ENCODE measurements at places on chromosomes 16 and 17.
A peak's percentile ranks its signal among the peaks of the same experiment; 100 is the strongest.

DNA sequence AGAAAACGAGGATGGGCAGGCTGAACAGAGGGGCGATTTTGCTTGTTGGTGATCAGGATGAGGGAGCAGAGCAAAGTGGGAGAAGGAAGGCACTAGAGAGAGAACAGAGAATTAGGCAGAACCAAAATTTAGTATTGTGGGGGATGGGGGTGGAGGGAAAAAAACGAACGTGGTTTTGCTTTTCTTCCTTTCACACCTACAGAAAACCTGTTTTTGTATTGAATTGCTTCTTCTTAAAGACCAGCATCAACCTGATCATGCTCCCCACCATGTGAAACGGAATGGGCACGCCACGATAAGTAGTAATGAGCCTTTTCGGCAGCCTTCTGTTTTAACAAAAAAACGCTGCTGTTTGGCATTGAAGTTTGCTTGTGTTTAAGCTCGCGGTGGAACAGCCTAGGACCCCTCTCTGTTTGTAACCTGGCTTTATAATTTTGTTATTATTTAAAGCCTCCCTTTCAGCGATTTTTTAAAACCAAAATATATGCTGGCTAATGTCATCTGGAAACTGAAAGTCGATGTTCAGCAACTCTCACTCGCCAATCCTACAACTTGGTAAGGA is 36.8 kb downstream of the ERCC4 start:
- DNase-seq = no peak

DNA sequence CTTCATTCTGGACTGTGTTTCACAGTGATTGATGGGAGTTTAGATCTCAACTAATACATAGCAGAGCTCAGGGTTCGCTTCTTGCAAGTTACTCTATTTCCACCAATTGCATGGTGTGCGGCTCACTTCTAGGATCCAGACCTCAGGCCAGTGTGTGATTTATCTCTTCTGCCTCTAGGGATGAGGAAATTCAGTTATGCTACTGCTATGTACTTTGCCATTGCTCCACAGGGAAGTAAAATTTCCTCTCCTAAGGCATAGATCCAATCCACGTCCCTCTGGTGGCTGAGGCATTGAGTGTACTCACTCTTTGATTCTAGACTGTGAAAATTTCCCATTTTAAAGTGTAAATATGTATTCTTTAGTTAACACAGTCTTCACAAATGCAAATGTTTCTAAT is 214.1 kb downstream of the HS3ST3B1 start:
- DNase-seq = no peak

- no peak for DNase-seq
Measured at GRCh38 chr17:5770441-5771270, 186.3 kb upstream of the NLRP1 start.

DNA sequence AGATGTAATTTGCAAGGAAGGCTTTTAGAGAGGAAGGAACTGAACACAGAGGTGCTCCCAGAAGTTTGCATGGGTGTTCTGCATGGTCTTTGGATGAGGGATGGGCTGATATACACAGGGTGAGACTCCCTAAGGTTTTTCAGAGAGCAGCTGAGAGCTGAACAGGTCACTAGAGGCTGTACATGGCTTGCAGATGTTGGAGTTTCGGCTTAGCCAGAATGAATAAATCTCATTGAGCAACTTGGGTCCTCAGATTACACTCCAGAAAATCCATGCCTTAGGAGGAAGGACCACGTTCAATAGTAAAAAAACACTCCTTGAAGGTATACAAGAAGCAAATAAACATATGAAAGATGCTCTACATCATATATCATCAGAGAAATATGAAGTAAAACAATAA is 7.5 kb upstream of the ITGB3 start:
- no peak for DNase-seq

DNA sequence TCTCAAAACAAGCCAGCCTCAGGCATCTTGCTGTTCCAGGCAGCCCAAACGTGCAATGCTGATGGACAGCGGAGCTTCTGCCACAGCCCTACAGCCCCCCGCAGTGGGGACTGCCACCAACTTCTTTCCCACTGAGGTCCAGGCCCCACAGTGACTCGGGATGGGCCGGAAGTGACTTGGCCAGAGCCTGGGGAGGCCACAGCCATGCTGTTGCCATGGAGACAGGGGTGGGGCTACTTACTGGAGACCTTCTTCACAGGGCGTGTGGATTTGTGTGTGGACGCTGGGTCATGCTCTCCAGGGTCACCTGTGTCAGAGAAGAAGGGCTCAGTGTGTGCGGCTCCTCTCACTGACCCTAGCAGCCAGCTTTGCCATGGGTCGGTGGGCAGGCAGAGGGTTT is 15.0 kb downstream of the TRIM25 start:
- DNase-seq = no peak

DNA sequence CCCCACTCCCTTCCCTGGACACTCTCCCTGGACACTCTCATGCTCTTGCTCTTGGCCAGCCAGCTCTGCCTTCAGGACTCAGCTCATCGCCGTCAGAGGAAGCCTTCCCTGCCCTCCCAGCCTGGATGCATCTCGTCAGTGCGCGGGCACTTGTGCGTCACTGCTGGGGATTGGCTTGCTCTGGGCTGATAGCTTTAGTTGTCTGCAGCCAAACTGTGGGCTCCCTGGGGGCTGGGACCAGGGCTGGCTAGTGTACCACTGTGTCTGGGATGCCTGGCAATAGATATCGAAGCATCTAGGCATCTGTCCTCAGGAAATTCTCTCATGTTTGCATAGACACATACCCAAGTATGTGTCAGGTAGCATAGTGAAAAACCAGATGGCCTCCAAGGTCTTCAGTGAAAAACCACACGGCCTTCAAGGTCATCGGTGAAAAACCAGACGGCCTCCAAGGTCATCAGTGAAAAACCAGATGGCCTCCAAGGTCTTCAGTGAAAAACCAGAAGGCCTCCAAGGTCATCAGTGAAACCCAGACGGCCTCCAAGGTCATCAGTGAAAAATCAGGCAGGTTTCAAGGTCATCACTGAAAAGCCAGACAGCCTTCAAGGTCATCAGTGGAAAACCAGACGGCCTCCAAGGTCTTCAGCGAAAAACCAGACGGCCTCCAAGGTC is 72.0 kb downstream of the CMIP start:
- no peak for DNase-seq

DNA sequence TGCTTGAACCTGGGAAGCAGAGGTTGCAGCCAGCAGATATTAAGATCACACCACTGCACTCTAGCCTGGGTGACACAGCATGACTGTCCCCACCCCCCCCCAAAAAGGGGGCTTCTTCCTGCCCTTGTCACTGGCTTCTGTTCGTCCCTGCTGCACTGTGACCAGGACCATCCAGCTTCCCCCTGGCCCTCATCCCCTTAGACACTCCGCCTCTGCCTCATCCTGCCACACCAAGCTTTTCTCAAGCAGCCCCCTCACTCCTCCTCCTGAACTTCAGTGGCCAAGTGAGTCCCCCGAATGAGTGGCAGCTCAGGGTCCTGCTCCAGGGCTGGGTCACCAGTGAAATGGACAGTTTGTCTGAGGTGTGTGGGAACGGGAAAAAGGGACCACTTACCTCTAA is 177.3 kb downstream of the CPPED1 start:
- no peak for DNase-seq

DNA sequence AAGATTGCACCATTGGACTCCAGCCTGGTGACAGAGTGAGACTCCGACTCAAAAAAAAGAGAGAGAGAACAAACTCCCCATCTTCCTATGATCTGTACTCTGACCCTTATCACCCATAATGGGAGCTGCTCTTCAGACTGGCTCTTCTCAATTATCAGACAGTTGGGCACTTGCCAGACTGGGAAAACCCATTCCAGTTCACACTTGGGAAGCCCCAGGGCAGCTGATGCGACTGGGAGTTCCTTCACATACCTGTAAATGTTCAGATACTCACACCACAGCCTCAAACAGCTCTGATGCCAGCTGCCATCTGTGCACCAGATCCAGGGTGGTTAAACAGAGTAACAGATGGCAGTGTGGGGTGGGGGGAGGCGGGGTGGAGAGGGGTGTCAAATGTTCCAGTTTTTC is 23.8 kb upstream of the TMEM101 start:
- no peak for DNase-seq

DNA sequence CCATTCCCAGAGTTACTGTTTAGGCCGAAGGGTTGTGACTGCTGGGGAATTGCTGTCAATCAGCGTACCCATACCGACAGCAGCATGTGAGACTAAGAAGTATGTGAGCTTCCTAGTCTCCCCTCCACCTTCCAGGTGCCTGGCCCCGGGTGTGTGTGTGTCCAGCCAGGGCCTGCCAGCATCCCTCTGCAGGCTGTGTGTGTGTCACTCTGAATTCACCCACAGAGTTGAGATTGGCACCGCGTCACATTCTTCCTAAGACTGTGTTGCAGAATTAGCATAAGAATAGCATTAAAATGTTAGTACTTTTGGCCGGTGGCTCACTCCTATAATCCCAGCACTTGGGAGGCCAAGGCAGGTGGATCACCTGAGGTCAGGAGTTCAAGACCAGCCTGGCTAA is 31.8 kb downstream of the PRMT7 start:
- no peak for DNase-seq

GRCh38 chr17:61338000-61338798 is 61.4 kb upstream of the TBX2 start:
- DNase-seq = no peak

DNA sequence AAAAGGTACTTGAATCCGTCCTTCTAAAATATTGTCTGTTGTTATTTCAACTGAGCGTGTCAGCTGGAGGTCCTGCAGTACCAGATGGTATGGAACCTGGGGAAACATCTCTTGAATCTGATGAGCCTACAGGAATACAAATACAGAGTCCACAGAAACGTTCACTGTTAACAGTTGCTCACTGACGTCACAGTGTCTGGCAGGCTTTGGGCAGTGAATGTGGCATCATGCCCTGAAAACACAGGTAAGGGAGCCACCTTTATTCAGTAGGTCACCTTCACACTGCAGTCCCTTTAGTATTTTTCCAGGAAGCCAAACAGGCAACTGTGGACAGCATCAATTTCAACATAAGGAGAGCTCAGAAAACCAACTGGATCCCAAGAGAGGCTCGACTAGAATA is 56.1 kb downstream of the AMFR start:
- no peak for DNase-seq

DNA sequence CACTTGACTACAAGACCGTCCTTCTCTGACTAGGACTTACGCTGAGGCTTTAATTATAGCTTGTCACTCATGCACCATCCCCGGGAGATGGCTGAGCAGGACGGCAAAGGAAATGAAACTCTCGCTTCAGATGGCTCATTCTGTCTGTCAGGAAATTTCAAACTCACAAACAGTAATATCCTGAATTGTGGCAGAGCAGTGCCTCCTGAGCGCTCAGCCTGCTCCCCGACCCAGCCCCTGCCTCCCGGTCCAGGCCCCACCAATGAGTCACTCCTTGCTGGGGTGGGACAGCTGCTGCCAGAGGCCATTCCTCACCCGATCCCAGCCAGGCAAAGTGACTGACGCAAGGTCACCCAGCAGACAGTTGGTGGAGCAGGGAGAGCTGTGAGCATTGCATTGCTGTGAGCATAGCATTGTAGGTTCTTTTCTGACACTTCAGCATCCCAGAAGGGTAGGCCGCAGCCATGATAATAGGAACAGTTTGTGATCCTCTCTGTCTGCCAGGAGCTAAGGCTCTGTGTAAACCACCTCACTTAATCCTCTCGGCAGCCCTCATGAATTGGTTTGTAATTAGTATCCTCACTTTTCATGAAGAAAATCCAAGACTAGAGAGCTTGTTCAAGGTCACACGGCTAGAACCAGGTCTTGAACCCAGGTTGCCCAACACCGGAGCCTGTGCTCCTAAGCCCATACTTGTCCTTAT is 20.9 kb downstream of the CCDC182 start:
- no peak for DNase-seq

GRCh38 chr16:90083139-90083538 is 6.0 kb upstream of the PRDM7 start:
- no peak for DNase-seq

DNA sequence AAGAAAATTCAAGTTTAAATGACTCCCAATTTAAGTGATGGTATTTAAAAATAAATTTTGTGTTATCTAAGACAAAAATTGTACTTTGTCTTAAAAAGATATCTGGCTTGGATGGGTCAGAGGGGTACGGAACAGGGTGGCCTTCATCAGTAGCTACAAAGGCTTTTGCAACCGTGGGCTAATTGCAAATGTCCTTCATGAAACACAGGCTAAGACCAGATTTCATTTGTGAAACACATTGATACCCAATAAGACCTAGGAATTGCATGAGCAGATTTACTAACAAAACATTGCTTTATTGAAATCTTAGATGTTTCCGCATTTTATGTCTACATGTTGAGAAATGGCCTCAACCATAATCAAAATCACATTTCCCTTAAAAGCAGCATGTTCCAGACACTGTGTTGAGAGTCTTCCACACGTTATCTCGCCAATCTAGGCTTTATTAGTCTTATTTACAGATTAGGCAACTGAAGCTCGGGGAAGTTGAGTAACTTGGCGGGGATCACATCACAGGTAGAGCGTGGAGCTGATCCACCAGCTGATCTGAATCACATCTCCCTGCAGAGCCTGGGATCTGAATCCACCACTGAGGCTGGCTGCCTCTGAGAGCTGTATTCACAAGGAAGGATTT is 21.8 kb downstream of the FBXO39 start:
- no peak for DNase-seq

DNA sequence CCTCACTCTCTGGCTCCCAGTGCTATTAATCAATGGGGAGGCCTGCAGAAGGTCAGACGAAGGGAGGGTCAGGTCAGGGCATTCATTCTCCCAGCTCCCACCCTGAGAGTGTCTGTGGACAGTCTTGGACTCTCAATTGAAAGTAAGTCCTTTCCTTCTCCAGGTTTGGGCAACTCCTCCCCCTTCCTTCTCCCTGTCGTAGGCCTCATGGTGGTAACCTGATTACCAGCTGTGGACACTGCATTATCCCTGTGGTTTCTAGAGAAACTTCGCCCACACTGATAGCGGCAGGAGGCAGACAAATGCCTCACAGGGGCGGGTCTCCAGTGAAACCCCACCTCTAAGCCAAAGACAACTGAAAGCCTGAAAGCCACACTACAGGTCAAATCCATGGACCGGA is 57.7 kb upstream of the SLC25A19 start:
- peak; percentile 31 for DNase-seq

DNA sequence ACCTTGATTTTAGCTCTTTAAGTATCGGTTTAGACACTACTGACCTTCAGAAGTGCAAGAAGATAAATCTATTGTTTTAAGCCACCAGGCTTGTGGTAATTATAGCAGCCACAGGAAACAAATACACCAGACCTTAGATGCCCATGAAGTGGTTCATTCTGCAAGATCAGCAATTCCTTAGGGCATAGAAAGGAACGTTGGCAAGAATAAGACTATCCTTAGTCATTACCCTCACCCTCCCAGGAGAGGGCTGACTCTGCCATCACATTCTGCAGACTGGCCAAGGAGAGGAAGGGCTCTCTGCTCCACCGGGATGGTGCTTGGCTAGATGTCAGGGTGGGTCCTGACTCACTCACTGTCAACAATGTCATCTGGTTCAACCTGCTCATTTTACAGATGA is 14.1 kb upstream of the NDEL1 start:
- DNase-seq = no peak

- no peak for DNase-seq
Measured at GRCh38 chr17:56810343-56810742, 23.4 kb downstream of the C17orf67 start.

Data from stimulated activated CD4-positive, alpha-beta T cell treated with anti-CD3 and anti-CD28 coated beads, Interleukin-15, amount 100 ng/mL, for 48 hours (primary cell).